M059J (cell line): ENCODE measurements at places on chromosomes 1 and 21.

GRCh38 chr1:174690266-174690665 is 242.5 kb downstream of the GPR52 start:
- DNase-seq, result no peak

- no peak for DNase-seq
Measured at GRCh38 chr1:246445503-246445902, 61.6 kb downstream of the SMYD3 start.

GRCh38 chr1:31064718-31065309 is 703 bp downstream of the PUM1 start:
- DNase-seq, result peak; percentile 50

DNA sequence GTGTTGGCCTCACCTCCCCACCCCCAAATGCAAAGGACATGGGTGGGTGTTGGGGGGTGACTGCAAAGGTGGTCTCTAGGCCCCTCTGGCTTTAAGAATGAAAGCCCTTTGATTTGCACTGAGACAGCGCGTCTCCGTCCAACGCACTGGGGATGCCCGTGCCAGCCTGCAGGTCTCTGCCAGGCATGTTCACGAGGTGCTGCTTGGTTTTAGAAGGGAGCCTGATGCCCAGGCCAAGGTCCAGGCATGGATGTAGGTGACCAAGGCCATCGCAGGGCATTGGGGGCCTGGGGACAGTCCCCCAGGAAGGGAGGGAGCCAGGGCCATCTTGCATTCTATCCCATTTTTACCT is 363.6 kb upstream of the VAMP3 start:
- no peak for DNase-seq

- DNase-seq, result peak; percentile 68
Measured at GRCh38 chr21:21163904-21164303, 165.7 kb downstream of the NCAM2 start.
